Activated CD4-positive, alpha-beta T cell treated with anti-CD3 and anti-CD28 coated beads for 36 hours (primary cell): ENCODE measurements at places on chromosomes 5 and 9. TPM values are rescaled to one million over a fixed set of nuclear protein-coding genes. Genes with fewer than 3 reads are reported as not detected.

- H3K27me3 ChIP-seq = no peaks in the 10 kb centered on the region
- no peak for DNase-seq
- no peak overlapping the region for H3K27ac ChIP-seq
- no peak overlapping the region for H3K4me3 ChIP-seq
- no peaks in the 10 kb centered on the region for H3K36me3 ChIP-seq
- no peaks in the 10 kb centered on the region for H3K4me1 ChIP-seq
These were observed 597.7 kb downstream of the BNC2 start for GRCh38 chr9:16272776-16273175.

KIF12 gene
- not detected for total RNA-seq

DNA sequence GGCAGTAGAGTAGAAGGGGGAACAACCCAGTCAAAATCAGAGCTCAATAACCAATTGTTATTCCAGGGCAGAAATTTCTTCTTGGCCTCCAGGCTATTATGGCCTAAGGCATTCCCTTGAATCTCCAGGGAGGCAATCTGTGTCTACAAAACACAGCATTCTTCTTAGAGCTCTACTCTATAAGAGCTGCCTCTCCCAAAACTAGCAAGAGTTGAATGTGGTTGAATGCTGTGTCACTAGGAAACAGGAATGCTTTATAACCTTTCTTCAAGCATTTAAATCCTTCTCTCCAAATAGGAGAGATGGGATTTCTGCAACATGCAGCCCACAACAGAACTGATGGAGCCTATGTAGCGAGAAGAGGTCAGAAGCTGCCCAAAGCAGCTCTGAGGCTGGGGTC is 97.1 kb upstream of the APC start:
- no peak overlapping the region for H3K27ac ChIP-seq
- H3K4me3 ChIP-seq = no peak overlapping the region

DNA sequence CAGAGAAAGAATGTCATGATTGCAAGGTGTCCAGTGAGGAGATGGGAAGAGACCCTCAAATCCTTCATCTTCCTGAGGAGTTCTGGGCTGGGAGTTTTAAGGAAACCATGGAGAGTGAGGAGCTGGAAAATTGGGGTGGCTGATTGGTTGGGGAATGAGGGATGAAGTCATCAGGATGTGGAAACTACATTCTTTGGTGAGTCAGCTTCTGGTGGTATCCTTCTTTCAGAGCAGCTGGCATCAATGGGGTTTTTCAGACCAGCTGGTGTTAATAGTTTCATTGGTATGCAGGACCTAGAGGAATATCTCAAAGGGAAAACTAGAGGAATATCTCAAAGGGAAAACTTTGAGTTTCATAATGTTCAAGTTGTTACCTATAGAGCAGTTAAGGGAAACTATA is 45.2 kb downstream of the RNF180 start:
- H3K4me1 ChIP-seq = no peaks in the 10 kb centered on the region
- no peak for DNase-seq
- no peak overlapping the region for H3K27ac ChIP-seq
- H3K36me3 ChIP-seq = no peaks in the 10 kb centered on the region

DNA sequence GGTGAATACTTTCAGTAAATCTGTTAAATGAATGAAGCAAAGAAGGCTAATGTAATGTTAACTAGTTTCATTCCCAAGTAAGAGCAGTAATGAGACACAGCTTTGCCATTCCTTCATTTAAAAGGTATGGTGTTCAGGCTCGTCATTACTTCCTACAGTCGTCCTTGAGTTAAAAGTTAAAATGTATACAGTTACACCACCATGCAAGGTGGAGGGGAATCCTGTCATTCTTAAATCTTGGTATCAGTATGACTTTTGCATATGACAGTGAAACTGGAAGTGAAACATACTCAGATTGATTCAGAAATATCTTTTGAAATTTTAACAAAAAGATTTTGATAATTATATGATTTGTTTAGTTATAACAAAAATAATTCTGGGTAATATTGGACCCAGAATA is 25.9 kb downstream of the MTRR start:
- H3K27me3 ChIP-seq = no peaks in the 10 kb centered on the region
- no peak for DNase-seq
- peaks cover 15% of the 10 kb centered on the region for H3K4me1 ChIP-seq
- H3K4me3 ChIP-seq = no peak overlapping the region
- peak overlapping the region; percentile 69 for H3K27ac ChIP-seq

- no peak overlapping the region for H3K4me3 ChIP-seq
- no peaks in the 10 kb centered on the region for H3K36me3 ChIP-seq
- no peak overlapping the region for H3K27ac ChIP-seq
- no peaks in the 10 kb centered on the region for H3K4me1 ChIP-seq
These were observed 229.1 kb downstream of the PSAT1 start for GRCh38 chr9:78525986-78526560.

DNA sequence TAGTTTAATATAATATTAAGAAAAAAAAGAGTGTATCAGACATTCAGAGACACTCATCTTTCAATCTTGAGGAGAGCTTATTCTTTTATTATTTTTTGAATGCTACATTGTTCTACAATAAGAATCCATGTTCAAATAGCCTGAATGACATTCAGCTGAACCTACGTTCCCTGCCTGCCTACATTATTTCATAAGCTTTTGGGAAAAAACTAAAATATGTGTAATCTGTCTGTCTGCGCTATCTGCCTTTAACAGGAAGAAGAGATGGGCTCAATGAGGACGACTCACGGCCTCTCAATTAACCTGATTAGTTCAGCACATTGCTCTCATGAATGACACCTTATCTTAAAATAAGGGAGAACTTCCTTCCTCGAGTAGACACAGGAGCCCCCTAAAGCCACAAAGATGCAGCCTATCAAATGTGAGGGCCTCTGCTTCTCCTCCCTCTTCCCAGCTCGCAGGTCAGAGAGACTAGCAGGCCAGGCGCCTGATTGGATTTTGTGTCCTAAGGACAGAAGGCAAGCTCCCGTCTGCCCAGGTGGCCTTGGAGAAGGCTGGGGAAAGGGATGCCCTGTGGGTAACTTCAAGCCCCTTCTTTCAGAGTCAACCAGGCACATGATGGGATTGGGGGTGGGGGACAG is 37.8 kb downstream of the EBF1 start:
- H3K27ac ChIP-seq = no peak overlapping the region
- no peak for DNase-seq
- peaks cover 27% of the 10 kb centered on the region for H3K27me3 ChIP-seq
- no peaks in the 10 kb centered on the region for H3K36me3 ChIP-seq
- peaks cover 5% of the 10 kb centered on the region for H3K4me1 ChIP-seq

DNA sequence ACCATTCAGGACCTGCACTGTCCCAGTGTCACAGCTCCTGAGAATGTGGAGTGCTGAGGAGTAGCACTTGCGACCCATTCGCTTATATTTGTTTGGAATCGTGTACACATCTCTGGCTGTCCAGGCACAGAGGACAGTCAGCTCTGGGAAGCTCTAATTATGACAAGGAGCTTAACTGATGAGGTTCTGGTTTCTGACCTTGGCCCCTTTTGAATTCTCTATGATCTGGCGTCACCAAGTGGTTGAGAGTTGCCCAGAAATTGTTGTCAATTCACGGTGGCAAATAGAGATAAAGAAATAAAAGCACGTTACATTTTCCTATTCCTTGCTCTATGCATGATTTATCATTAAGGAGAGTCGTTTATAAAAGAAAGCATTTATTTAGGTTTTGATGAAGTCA is 34.9 kb upstream of the LECT2 start:
- H3K4me1 ChIP-seq = no peaks in the 10 kb centered on the region
- DNase-seq = no peak
- H3K4me3 ChIP-seq = no peak overlapping the region
- peaks cover 30% of the 10 kb centered on the region for H3K27me3 ChIP-seq
- H3K36me3 ChIP-seq = no peaks in the 10 kb centered on the region

- no peak for DNase-seq
- H3K27ac ChIP-seq = no peak overlapping the region
- H3K27me3 ChIP-seq = peaks cover 10% of the 10 kb centered on the region
These were observed 85.4 kb downstream of the KCNN2 start for GRCh38 chr5:114447084-114447773.

SPACA9 gene
- 4.4 TPM for total RNA-seq
